ENCODE measurements at places on chromosomes 12 and 14. TPM values are rescaled to one million over a fixed set of nuclear protein-coding genes. Genes with fewer than 3 reads are reported as not detected.
A peak's percentile ranks its signal among the peaks of the same experiment; 100 is the strongest.

GRCh38 chr12:130982565-130983225, 29.0 kb downstream of the ADGRD1 start:
- no peak for DNase-seq

GRCh38 chr12:128570191-128571065, 253.3 kb downstream of the SLC15A4 start:
- DNase-seq = no peak

DNA sequence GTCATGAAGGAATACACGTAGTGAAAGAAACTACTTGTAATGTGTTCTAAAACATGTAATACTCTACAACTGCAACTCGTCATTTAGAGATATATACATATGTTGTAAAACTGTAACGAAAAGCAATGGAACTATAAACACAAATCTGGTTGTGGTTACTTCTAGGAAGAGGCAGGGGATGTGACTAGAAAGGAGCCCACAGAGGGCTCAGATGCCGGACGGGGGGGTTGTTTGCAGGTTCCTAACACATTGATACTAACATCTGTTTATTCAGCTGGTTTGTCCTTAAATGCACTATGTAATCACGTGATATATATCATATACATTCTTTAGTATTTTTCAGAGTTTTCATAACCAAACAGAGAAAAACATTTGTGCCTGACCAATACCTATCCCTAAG, 16.1 kb upstream of the ANHX start:
- no peak for DNase-seq

- DNase-seq = no peak
Measured at GRCh38 chr12:108886873-108887629, 7.2 kb downstream of the DAO start.

GRCh38 chr14:68541178-68541896, 251.5 kb downstream of the ZFP36L1 start:
- no peak for DNase-seq

- no peak for DNase-seq
Measured at GRCh38 chr12:81492131-81492720, 266.9 kb downstream of the PPFIA2 start.

DNA sequence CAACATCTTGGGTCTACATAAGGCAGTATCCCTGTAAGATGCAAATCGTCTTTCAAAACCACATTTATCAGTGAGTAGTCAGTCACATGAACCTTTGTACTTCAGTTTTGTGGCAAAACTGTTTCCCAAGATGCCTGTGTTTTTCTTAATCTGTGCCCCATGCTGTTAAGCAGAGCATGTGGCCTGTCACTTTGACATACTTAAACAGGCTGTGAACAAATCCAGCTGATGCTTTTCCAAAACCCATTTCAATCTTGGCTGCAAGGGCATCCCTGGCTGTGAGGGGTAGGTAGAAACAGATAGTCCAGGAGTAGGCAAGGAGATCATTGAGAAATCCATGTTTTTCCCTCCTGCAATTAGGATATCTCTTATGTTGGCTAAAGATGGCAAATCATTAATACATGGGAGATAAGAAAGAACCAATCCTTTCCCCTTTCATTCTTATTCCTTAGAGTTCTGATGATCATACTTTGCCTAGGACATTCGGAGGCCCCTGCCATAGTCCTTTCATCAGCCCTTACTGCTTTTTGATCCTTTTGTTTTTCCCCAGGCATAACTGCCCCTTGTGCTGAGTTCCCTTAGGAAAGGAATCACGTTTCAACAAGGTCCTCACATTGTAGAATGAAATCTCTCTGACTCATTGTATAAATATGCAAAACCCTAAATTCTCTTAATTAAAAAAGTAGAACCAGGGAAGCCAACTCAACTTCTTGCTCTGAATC, 121.1 kb upstream of the EEA1 start:
- no peak for DNase-seq

DNA sequence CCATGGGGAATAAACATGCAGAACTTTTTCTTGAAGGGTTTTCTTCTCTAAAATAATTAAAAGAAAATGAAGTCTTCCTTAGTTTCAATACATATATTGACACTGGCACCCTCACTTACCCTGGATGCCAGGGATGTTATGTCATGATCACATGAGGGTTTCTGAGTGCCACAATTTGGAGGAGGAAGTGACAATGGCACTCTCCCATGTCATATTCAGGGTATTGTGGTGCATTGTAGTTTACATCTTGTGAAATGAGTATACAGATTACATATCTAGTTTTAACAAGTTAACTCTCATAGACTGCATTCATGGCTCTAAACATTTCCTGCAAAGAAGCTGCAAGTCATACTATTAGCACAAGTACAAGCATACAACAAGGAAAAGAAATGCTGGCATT, 37.7 kb downstream of the CCDC177 start:
- no peak for DNase-seq

DNA sequence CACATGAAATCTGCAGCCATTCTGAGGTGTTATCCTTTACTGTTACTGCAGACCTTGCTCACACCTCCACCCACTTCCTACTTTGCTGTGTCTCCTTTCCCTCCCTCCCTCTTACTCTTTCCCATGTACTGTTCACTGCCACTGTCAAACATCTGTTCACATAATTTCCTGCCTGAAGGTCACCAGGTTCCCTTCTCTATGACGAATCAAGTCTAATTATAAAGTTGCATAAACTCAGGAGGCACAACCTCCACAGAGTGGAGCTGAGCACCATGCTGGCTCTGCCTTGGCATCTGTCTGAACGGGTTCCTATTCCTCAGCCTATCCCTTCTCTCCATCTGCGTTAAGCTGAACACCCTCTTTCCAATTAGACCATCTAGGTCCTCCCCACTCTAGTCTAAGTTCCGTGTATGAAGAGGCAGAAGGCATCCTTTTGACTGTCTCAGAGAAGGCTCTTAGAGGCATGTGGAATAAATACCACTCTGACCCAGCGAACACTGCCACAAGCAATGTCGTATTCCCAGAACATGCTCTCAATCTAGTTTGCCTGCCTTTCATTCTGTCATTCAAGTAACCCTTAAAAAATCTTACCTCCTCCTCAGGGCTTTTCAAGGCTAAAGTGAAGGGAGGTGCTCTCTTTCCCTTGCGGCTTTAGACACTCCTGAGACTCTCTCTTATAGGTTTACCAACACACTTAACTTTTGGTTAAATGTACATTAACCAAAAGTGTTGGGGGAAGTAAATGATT, 48.7 kb downstream of the ACADS start:
- DNase-seq = no peak

GRCh38 chr12:119803381-119803791, 73.7 kb downstream of the CIT start:
- DNase-seq = peak; percentile 28

GRCh38 chr14:69506241-69506595, 21.7 kb downstream of the PLEKHD1 start:
- no peak for DNase-seq

GRCh38 chr14:94342334-94342934, 19.3 kb upstream of the SERPINA6 start:
- DNase-seq = peak; percentile 78

DNA sequence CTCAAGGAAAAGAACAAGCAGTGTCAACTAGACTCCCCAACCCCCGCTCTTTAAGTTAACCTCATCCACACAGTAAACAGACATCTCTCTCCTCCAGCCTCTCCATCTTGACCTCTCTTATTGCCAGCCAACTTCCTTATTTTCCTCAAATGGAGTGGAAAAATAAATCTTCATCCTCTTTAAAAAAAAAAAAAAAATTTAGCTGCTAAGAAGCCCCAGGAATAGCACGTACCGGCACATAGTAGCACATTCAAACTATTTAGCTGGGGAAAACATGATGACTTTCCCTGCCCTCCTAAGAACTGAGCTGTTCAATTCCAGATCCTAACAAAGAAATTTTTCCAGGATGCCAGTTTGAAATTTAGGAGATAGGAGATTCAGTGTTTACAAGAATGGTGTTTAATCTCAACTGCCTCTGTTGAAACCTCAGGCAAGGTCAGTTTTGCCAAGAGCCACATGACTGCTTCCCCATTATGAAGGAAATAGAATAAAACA, 90.8 kb downstream of the EPS8 start:
- no peak for DNase-seq

DNA sequence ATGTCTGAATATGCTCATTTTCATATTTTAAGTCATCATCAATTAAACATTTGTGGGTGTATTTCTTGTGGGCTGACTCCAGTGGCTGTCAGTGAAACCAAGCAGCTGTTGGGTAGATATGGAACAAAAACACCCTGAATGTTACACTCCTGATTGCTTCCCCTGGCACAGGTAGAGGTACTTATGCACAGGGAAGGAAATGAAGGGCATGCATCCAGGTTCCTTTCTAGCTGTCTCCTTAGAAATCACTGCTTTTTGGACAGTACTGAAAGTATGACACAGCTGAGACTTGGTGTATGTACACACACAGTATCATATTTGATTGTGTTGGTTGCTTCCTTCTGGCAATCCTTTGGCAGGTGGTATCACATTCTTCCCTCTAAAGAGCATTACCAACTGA, 1006.7 kb downstream of the DIO2 start:
- no peak for DNase-seq

DNAH10 gene
- 1.6 TPM for polyA plus RNA-seq

RPS6KA5 gene
- polyA plus RNA-seq = 7.4 TPM

CIROP gene
- polyA plus RNA-seq = not detected

FGD4 gene
- polyA plus RNA-seq = 22.4 TPM

SDSL gene
- polyA plus RNA-seq = 1.3 TPM
